ENCODE measurements at places on chromosomes 5 and 9.

- no peak for DNase-seq
These were observed 41.1 kb downstream of the ACTBL2 start for GRCh38 chr5:57441557-57441956.

DNA sequence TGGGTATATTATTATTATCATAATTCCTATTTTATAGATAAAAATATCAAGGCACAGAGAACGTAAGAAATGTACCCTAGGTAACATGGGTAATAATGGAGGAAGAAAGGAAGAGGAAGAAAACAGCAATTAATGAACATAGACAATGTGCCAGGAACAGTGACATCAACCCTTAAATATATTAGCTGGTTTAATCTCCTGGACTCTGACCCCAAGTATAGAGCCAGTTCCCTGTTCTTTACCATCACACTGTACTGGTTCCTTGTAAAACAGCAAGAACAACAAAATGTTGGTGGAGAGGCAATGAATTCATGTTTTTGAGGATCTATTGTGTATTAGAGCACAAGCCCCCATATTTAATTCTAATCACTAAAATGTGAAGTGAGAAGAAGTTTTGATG lies 192.1 kb downstream of the SMC2 start:
- DNase-seq = no peak

DNA sequence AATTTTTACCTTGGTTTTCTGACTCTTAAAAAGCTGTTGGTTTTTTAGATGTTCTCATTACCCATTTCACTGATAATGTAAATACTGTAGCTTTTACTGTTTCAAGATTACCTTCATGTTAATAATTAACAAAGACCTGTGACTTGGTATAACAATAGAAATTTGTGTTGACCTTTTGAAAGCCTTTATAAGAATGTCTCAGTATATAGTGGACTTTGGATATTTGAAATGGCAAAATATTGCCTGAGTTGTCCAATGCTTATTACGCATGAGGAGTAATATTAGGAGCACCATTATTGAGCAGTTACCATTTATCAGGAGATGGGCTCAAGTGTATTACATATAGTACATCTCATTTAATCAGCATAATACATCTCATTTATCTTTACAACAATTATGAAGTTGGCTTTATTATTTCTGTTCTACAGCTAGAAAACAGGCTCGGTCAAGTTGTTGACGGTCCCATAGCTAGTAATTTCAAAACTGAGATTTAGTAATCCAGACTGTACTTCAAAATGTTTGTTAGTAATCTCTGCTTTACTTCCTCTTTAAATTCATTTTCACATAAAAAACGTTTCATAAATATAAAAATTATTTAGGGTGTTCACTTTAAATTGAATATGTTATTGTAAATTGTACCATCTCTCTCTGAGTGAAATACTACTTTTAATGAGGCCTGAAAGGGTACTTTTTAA lies 50.7 kb upstream of the FKTN start:
- no peak for DNase-seq

DNA sequence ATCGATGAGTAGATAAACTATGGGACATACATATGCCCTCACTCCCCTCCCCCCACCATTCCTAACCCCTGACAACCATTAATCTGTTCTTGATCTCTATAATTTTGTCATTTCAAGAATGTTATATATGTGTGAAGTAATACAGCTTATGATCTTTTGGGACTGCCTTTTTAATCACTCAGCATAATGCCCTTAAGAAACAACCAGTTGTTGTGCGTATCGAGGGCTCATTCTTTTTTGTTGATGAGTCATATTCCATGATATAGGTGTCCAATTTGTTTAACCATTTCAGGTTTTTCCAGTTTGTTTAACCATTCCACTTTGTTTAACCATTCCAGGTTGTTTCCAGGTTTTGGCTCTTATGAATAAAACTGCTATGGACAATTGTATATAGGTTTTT lies 75.6 kb downstream of the ARHGEF28 start:
- DNase-seq = peak; percentile 25

DNA sequence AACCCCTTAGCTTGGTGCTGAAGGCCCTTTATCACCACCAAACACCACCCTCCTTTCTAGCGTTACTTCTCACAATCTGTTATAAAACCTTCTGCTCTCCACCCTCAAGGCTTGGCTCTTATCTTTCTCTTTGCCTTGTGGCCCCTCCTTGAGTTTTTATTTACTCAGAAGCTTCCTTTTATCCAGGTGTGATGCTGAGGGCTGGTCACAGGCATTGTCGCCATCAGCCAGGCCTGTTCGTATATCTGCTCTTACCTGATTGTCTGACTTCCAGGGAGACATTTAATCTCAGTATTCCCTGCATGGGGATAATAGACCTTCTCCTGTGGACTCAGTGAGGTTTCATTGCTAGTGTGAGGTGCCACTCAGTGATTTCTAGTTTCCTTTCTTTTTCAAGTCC lies 34.2 kb downstream of the MEGF10 start:
- DNase-seq = no peak

DNA sequence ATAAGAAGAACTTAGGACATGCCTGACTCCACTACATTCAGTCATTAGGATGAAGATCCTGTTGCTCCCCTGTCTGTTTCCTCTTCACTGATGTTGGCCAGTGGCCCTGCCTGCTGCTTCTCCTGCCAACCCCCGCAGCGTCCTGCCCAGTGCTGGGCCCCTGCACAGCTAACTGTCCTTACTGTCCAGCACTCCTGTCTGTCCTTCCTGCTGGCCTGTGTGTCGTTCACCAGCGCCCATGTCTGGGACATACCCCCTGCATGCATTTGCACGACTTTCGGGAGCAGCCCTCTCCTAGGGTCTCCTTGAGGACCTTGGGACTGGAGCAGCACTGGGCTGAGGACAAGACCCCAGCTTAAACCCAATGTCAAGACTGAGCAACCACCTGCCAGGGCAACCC lies 547.6 kb downstream of the BNC2 start:
- DNase-seq = no peak

DNA sequence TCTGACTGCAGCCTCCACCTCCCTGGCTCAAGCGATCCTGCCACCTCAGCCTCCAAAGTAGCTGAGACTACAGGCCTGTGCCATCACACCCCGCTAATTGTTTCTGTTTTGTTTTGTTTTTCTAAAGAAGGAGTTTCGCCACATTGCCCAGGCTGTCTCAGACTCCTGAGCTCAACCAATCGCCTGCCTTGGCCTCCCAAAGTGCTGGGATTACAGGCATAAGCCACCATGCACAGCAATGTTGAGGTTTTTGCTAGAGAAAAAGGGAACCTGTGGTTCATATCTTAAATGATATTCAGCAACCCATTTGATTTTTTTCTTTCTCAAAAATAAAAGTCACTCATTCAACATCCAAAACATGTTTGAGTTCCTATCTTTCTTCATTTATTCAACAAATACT lies 20.4 kb upstream of the DELE1 start:
- DNase-seq = no peak

DNA sequence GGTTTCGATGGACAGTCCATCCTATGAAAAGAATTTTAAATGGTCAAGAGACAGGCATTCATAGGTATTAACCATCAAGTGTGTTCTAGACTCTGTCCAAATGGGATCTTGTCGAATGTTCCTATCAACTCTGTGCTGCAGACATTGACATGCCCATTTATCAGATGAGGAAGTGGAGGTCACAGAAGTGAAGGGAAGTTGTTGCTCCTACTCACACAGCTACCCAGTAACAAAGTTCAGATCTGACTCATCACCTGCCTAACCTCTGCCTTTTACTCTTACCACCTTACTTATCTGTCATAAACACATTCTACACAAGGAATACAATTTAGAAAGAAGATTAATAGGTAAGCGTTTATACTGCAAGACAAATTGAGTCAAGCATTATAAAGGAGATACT lies 426.2 kb upstream of the BRINP1 start:
- no peak for DNase-seq

GRCh38 chr5:31471916-31472315 lies 60.0 kb downstream of the DROSHA start:
- DNase-seq = no peak

GRCh38 chr9:137762414-137763061 lies 115.0 kb upstream of the CACNA1B start:
- no peak for DNase-seq

DNA sequence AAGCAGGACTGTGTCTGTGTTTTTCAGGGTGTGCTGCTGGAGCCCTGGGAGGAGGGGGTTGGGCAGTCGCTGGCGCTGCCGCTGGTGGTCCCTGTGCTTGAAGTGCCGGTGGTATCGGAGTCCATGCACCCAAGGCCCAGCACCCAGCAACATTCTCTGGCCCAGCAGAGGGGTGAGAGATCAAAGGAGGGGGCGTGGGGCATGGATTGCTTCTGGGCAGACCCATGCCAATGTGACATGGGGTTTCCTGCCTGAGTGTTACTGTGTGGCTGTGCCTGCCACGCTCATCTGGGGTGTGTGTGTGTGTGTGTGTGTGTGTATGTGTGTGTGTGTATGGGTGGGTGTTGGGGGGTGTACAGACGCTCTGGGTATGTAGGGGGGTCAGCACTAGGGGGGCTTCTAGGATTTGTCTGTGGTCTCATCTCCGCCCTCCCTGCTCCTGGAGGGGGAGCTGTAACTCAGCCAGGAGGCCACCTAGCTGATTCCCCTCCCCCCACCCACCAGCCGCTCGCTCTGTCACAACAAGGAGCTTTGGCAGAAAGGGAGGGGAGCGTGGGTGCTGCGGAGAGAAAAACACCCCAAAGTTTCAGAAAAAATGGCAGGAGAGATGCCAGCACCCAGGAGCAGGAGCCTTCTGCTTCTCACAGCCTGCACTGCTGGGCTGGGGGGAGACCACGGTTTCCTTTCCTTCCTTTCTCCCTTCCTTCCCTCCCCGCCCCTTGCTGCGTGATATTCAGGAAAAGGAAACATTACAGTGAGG lies 35.9 kb upstream of the HSPA9 start:
- DNase-seq = no peak

- DNase-seq = no peak
These were observed 100.6 kb downstream of the ICE1 start for GRCh38 chr5:5523066-5523505.

DNA sequence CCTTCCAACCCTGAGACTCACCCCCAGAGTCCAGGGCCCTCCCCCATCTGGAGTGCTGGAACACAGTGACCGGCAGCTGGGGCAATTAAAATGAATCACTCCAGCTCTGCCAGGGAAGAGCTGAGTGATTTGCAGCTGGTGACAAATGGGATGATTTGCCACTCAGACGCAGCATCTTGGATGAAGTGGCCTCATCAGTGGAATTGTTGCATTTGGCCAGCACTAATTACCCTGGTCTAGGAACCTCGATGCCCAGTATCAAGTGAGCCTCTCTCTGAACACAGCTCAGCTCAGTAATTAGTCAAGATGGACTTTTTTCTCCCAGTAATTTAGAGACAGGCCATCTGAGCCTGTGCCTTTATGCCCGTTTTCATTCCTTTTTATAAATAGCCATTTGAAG lies 259.5 kb downstream of the GRIA1 start:
- DNase-seq = no peak

GRCh38 chr5:111930449-111930848 lies 173.5 kb upstream of the NREP start:
- no peak for DNase-seq

DNA sequence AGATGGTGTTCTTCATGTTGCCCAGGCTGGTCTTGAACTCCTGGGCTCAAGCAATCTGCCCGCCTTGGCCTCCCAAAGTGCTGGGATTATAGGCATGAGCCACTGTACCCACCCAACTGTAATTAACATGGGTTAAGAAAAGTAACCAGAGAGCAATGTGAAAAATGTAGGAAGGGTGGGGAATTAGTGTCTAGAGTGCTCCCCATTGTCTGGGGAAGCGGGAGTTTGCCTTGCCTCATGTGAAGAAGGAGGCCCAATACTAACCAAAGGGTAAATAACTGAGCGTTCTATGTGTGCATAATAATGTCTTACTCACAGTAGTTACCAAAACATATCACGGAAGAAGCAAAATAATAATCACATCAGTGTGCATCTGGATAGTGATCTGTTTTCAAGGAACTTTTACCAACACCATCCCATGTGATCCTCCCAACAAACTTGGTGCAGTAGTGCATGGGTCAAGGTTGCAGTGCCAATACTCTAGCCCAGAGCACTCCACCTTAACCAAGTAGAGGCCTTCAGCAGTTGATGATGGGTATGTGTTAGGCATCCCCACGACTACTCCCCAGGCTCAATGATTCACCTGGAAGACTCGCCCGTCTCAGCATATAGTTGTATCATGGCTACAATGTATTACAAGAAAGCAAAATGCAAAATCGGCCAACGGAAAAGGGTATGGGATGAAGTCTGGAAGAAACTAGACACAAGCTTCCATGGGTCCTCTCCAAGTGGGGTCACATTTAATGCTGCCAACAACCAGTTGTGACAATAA lies 26.2 kb downstream of the GNAQ start:
- DNase-seq = no peak

GRCh38 chr5:170627271-170627670 lies 123.5 kb downstream of the KCNIP1 start:
- no peak for DNase-seq

GRCh38 chr9:115746496-115746895 lies 407.1 kb upstream of the PAPPA start:
- no peak for DNase-seq

DNA sequence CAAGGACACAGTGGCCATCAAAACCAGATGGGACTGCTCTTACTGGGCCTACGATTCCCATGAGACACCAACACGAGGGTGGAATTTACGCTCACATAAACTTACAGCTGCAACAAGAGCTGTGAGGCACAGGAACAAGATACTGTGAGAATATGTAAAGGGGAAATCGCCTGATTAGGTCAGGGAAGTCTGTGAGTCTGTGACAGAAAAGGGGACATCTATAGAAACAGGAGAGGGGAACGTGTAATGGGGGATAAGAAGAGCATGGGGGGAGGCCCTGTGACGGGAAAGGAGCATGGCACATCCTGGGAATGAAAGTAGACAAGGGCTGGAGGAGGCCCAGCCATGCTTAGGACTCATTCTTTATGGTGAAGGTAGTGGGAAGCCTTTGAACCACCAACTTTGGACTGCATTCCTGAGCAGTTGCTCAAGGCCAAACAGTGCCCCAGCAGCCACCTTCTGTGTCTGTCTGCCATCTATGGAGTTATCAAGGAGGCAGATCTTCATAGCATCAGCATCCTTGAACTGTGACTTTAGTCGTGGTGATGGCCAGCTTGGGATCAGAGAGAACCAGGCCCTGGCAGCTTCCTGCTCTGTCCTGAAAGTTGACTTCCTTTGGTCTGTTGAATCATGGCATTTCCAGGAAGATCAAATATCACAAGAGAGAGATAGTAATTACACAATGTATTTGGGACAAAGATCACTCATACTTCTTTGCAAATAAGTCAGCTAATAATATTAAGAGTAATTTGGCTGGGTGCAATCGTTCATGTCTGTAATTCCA lies 87.9 kb upstream of the FAM169A start:
- DNase-seq = no peak

DNA sequence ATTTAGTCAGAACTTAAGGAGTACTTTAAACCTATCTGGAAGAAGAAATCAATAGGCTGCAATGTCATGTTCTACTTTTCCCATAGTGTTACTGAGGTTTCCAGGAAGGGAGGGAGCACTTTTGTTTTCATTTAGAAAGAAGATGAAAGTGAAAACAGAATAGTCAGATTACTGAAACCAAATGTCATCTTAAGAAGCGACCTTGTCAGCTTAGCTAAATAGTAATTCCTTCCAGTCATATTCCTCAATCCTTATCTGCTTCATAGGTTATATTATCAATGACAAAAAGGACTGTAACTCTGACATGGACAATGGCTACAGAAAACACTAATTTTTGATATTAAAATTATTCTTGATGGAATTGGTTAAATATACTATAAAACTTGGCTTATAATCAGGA lies 27.7 kb downstream of the SAR1B start:
- DNase-seq = no peak

GRCh38 chr5:60883229-60883628 lies 39.2 kb upstream of the ELOVL7 start:
- DNase-seq = peak; percentile 6

GRCh38 chr9:105418588-105419500 lies 29.0 kb upstream of the FSD1L start:
- no peak for DNase-seq

GRCh38 chr5:61455179-61456006 lies 123.3 kb downstream of the ZSWIM6 start:
- DNase-seq = no peak
